HFFc6 (cell line): ENCODE measurements at places on chromosomes 6 and 20. TPM values are rescaled to one million over a fixed set of nuclear protein-coding genes. Genes with fewer than 3 reads are reported as not detected.

GGTLC1 gene
- not detected in 3 replicates for total RNA-seq

NOTCH4 gene
- 0.27 to 0.46 TPM (median 0.29 TPM) in 3 replicates for total RNA-seq

MYCT1 gene
- total RNA-seq = 0.32 to 1.8 TPM (median 1.1 TPM) in 3 replicates

TMEM74B gene
- total RNA-seq = not detected in 3 replicates

TSBP1 gene
- total RNA-seq = not detected in 2 replicates

PGK2 gene
- total RNA-seq = not detected in 2 replicates

C6orf15 gene
- total RNA-seq = not detected in 3 replicates

ADGRB3 gene
- 0.03 TPM in 1 of 3 replicates, not detected in the others for total RNA-seq
